ENCODE measurements at places on chromosomes 6 and 20.

- DNase-seq: no peak
Observed at GRCh38 chr6:232982-233640, 59.2 kb upstream of the DUSP22 start.

DNA sequence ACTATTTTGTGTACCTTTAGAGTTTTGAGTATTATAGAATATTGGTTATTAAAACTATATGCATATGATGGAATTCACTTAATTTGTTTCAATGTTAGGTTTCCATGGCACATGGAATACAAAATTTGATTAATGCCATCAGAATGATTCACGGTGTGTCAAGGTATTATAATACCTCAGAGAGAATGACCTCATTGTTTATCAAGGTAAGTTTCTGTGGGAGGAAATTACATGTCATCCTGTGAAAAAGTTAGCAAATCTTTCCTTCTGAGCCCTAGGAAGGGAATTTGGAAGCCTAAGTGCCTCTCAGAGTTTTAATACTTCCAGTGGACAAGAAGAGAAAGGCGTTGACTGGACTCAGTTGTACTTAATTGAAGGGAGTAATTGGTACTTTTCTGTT lies 40.8 kb downstream of the DNAH8 start:
- DNase-seq: no peak

GRCh38 chr6:147859071-147859470 lies 350.6 kb downstream of the SAMD5 start:
- DNase-seq: no peak

DNA sequence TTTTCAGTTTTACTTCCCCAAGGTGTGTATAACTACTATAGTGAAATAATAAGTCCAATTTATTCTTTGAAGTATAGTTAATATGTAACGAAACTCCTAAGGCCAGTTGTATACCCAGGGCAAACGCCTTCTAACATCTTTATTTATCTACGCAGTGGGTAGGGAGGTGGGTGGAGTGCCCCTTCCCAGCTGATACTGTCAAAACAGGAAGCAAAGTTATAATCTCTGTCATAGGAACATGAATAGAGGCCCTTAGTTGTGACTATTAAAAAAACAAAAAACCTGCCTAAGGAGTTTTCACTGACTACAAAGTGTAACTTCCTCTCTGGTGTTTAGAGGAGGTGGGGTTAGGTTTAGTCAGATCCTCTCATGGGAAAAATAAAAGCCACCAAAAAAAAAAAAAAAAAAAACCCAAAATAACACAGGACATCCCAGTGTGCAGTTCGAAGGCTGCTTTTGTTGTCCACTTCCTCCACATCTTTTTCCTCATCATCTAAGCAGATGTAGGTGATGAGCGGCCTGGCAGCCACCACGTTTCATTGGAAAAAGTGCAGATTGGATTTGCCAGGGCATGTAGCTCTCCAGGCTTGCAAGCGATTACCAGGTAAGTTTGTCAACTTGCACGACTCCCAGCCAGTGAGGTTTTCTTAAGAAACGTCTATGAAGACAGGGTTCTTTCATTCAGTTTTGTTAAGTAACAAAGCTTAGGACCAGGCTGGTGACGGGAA lies 58.7 kb downstream of the UTRN start:
- DNase-seq: no peak

GRCh38 chr20:23658336-23658735 lies 20.6 kb upstream of the CST3 start:
- no peak for DNase-seq

DNA sequence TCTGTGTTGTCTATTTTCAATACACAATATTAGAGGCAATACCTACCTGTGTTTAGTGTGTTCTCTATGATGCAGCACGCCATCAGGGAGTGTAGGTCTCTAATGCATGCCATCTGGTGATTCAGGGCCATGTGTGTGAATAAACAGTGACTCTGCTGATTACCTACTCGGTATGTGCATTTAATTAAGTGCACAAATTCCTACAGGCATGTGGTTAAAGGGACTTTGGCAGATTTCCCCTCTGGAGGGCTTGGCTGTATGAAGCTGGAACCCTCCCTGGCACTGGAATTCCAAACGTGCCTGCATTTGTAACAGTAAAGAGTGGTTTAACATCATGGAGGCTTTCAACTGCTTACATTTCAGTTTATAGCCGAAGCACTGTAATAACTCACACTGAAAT lies 401.5 kb upstream of the SASH1 start:
- DNase-seq: peak; percentile 22

GRCh38 chr6:31170600-31170881 lies at the start of gene POU5F1:
POU5F1 (minus strand) TSS chr6:31170682; CDS start chr6:31170620, 62 bp downstream.
- DNase-seq: no peak
